Uterine smooth muscle cell (primary cell): ENCODE measurements at places on chromosomes 11 and 22. TPM values are rescaled to one million over a fixed set of nuclear protein-coding genes. Genes with fewer than 3 reads are reported as not detected.

MIAT gene
- total RNA-seq, result 1.2 and 1.5 TPM in 2 replicates

CDC42EP2 gene
- total RNA-seq, result 13.3 and 17.2 TPM in 2 replicates

NAALAD2 gene
- total RNA-seq, result 1.7 and 5.6 TPM in 2 replicates

MS4A12 gene
- total RNA-seq, result not detected in 2 replicates

SFI1 gene
- total RNA-seq, result 22.1 and 28.6 TPM in 2 replicates
